Cortex of kidney (tissue), 1 donor: ENCODE measurements at places on chromosomes 4 and X.

- DNase-seq = no peak
Measured at GRCh38 chr4:161285461-161285860, 878.3 kb downstream of the FSTL5 start.

GRCh38 chr4:24747234-24747975 is 48.0 kb upstream of the SOD3 start:
- DNase-seq = no peak

DNA sequence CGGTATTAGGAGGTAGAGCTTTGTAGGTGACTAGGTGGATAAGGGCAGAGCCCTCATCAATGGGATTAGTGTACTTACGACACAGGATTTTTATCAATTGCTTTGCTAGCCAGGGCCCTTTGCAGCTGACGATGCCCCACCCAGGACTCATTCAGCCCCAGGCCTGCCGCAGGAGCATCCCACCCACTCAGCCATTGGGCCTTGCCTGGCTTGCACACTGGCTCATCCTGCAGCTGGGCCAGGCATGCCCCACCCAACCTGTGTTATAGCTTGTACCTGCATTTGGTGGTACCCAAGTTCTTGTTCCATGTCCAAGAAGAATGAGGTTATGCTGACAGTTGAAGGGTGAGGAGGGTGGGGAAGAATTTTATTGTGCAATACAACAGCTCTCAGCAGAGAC is 317.5 kb downstream of the PPARGC1A start:
- DNase-seq = no peak

DNA sequence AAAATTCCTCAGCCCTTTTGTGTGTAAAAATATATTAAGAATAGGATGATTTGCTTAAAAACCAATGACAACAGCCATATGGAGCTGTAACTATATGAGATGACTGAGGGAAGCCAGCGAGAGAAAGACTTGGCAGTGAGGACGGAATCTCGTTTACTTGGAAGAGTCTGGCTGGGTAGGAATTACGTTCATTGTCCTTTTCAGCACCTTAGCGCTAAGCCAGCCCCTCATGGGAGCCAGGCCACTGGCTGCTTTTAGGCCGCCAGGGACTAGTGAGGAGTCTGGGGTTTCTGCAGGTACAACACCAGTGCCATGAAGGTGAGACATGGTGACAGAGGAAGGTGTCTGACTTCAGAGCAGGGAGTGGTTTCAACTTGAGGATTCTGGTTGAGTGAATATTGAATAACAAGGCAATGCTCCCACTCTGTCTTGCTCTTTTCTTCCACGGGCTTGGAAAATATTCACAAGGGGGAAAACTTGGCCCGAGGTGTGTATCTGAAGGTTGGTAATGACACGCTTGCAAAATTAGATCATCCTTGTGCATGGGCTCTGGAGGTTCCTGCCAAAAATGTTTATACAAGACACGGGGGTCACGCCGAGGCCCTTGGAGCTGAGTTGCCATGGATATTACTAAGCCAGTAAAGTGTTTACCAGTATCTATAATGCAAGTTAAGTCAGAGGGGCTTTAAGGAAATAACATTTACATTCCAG is 17.4 kb downstream of the KLF3 start:
- DNase-seq = no peak

GRCh38 chr4:823176-823760 is 2.7 kb downstream of the CPLX1 start:
- no peak for DNase-seq

- DNase-seq = no peak
Measured at GRCh38 chr4:61723492-61723891, 523.4 kb downstream of the ADGRL3 start.

DNA sequence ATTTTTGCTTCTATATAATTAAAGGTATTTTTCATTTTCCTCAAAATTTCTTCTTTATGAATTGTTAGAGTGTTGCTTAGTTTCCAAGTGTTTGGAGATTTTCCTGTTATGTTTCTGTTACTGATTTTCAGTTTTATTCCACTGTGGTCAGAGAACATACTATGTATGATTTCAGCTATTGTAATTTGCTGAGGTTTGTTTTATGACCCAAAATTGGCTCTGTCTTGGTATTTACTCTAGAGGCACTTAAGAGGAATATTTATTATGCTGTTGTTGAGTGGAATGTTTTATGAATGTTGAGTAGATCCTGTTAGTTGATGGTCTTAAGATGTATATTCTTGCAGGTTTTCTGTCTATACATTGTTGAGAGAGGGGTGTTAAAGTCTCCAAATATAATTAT is 263.5 kb downstream of the PABPC4L start:
- DNase-seq = no peak

DNA sequence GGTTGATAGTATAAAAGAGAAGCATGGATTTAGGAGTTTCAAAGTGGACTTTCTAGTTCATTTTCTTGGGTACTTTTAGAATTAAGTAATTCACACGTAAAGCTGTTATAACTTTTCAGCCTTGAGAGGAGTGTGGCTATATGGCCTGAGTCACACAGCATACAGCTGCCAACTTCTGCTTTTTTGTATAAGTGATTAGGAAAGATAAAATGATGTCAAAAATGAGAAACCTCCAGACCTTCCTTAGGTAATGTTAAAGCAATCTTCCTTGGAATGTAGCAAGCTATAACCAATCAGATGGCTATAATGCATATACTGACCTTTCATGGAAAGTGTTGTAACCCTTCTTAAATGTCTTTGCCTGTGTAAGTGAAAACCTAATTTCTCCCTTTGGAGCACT is 39.2 kb downstream of the RAB40AL start:
- no peak for DNase-seq

- DNase-seq = no peak
Measured at GRCh38 chrX:39907964-39908661, 189.6 kb downstream of the BCOR start.

GRCh38 chrX:10017872-10018271 is 50.7 kb downstream of the CLDN34 start:
- no peak for DNase-seq

DNA sequence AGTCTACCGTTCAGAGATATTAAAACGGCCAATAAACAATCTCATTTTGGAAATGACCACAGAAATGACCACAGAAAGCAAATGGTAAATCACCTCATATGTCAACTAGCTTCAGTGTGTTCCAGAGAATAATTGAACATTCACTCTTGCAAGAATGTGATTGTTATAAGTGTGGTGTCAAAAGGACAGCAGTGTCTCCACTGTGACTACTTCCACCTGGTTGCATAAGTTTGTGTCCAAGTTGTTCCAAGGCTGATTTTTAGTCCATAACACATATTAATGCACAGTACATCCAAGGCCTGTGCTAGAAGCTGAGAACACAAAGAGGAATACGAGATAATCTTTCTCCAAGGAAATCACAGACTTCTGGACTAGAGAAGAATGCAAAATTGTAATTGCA is 37.4 kb upstream of the RNF150 start:
- no peak for DNase-seq

DNA sequence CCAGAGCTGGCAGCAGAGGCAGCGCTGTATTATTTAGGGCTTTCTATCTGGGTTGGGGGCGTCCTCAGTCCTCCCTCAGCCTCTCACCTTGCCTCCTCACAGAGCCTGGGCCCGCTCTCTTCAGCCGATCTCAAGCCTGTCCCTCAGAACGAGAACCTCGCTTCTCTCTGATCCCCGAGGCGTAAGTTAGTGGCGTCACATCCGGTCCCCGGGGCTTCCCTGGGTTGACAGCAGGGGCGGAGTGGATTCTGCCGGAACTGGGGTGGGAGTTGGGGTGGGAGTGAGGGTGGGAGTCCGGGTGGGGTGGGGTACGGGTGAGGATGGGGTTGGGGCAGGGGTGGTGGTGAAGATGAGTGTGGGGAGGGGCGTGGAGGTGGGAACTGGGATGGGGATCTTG is at the start of gene MAGEA10:
Gene MAGEA10, minus strand, starts transcription at position 190 of the 397 bp plus-strand sequence. CDS start 2,957 bp downstream, outside the sequence.
- DNase-seq = no peak

DNA sequence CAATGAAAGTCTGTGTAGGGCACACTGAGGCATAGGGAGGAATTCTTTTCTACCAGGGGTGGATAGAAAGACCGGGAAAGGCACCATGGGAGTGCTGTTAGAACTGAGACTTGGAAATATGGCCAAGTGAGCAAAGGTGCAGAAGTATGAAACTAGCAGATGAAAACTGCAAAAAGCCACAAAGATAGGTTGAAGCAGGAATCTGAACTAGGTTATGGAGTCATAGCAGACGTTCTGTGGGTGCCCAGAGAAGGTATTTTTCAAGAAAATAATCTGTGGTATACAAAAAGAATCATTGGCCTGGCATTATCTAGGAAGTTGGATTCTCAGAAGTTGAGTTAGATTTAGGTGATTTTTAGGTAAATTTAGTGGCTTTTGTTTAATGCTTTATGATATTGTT is 48.5 kb downstream of the SMAD1 start:
- DNase-seq = no peak

DNA sequence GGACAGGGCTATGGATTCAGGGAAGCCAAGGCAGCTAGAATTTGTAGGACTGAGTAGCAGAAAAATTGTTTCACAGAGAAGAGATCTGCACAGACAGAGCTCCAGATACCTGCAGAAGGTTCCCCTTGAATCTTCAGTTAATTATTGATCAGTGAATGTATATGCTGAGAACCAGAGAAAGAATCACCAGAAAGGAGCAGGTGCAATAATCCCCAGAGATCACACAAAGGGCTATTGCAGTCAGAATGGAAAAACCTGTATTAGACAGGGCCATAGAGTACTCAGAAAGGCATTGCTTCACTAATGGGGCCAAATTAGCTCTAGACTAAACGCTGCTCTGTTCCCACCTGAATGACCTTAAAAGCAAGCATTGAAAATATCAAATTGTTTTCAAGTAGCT is 35.5 kb upstream of the SMAD1 start:
- no peak for DNase-seq

DNA sequence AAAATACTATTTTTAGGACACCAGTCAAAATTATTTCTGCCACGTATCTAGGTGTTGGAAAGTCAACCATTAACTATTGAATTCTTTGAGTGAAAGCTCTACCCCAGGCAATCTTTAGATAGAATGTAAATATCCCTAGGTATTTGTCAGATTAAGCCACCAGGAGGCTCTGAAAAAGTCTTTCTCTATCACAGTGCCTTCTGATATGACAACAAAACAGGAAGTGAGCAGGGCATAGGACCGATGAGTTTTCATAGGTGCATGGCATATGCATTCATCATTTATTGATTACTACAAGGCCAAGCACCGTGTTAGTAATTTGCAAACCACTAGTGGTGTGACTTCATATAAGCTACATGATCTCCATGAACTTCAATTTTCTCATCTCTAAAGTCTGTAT is 333.6 kb upstream of the F9 start:
- DNase-seq = no peak

DNA sequence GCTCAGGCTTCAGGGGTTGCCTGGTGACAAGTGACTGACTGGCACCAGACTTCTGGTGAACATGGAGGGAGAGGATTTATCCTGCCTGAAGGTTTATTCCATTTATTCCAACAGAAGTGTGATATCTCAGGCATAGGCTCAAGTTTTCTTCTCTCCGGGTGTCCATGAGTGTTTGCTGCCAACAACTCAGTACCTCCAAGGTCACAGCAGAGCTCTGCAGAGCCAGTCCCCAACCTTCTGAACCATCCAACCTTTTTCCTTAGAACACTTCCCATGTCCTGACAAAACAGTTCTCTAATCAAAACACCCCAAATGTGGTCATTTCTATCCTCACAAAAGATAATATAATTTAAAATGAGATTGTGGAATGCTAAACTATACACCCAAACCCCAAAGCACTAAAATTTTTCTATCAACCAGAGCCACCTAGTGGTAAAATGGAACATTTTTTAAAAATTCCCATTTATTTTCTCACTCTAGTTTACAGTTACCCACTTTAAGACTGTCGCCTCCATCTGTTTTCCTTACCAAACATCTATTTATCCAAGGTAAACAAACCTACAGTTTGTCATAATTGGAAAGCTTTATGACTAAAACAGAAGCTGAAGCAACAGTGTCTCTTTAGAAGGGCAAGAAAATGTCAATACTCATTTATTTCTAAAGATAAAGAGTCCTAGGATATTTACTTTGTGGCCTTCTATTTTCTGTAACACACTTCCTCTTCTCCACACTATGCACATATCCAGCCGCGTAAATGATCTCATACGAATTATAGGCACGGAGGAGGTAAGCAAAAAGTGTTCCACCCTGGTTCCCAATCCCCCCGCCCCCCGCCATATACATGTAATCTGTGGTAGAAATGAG is 39.5 kb downstream of the TMEM154 start:
- no peak for DNase-seq

DNA sequence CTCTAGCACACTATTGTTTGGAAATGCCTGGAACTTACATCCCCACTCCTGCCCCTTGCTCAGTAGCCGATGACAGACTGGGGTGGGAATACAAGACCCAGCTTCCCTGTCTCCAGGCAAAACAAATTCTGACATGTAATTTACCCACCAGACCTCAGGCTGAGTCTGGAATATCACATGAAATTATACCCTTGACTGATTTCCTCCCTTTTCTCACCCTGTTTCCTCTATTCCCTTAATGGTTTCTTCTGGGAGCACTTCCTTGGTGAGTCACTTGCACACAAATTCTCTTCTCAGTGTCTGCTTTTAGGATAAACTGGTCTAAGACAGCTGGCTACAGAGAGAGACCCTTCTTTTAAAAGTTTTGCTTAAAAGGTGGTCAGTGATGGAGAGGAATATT is 65.8 kb upstream of the DIPK2B start:
- DNase-seq = no peak

- DNase-seq = no peak
Measured at GRCh38 chrX:65837875-65838549, 170.6 kb downstream of the MSN start.

GRCh38 chr4:1887052-1887451 is 15.9 kb downstream of the NSD2 start:
- no peak for DNase-seq

DNA sequence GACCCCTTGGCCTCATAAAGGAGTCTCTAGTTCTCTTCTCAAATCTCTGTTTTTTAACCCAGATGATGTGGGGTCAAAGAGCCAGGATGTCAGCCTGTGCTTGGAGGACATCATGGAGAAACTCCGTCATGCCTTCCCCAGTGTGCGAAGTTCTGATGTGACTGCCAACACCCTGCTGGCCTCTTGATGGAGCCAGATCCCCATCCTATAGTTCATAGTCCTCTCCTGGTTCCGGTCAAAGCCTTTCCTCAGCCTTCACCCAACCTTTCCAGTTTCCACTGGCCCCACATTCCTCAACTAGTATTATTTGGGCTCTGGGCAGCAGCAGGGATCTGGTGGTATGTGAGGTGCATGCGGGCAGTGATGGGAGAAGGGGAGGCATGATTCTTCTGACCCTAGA is 30.7 kb downstream of the TAF7L start:
- DNase-seq = no peak

DNA sequence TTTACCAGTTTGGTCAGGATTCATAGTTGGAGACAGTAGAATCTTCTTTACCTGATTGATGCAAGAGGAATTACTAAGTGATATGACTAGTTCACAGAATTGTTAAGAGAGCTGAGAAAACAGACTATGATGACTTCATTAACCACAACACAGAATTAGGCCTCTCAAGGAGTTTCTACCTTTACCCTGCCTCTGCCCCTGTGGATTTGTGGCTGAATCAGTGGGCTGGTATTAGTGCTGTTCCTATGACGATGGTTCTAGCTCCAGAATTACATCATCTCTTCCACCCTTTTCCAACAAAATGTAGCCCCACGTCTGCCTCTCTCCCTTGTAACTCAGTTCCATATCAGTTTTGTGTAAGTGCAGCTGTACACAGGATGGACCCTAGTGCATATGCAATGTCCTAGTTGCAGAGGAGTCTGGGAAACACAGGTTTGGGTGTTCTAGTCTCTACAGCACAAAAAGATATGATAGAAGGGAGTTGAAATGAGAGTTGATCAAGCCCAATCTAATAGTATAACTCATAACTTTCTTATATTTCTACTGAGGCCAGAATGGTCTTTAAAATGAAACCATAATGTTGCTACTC is 99.3 kb downstream of the ANXA5 start:
- DNase-seq = no peak
